ENCODE measurements at places on chromosomes 2 and 18.

DNA sequence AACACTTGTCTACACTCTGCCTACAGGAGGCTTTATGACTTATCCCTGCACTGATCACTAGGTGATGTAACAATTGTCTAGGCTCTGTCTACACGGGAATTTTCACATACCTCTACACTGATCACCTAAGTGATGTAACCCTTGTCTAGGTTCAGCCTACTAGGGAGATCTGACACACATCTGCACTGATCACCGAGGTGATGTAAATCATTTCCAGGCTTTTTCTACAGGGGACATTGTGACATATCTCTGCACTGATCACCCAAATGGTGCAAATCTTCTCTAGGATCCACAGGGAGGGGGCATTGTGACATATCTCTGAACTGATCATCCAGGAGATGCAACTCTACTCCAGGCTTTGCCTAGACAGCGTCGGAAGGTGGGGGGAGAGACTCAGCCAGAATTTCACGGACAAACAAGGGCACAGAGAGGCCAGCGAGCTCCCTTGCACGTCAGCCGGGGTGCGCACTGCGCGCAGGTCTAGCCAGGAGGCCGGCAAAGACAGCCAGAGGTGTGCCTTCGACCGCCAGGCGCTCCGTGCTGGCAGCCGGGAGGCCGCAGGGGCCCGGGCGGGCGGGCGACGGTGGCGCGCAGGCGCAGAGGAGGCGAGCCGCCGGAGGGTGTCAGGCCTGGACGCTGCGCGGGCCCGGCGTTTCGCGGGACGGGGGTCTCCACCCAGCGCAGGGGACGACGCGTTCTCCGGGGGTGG lies 46.9 kb upstream of the USP14 start:
- DNase-seq: no peak

GRCh38 chr18:25067275-25068025 lies 284.5 kb downstream of the ZNF521 start:
- no peak for DNase-seq

DNA sequence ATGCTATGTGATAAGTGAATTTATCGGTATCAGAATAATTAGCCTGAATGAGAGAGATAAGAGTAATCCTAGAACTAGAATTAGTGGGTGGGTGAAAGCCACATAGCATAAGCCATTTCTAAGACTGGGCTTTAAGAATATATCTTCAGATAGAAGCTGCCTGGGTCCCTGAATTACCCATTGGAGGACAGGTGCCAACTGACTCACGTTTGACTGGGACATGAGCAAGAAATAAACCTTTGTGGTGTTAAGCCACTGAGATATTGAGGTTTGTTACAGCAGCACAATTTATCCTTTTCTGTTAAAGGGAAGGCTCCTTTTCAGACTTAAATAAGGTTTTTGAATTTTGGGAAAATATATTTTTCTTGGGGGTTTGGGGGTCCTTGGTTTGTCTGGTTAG lies 95.9 kb downstream of the POLE4 start:
- DNase-seq: no peak

- DNase-seq: no peak
Measured at GRCh38 chr2:128721096-128721495, 402.4 kb upstream of the HS6ST1 start.

DNA sequence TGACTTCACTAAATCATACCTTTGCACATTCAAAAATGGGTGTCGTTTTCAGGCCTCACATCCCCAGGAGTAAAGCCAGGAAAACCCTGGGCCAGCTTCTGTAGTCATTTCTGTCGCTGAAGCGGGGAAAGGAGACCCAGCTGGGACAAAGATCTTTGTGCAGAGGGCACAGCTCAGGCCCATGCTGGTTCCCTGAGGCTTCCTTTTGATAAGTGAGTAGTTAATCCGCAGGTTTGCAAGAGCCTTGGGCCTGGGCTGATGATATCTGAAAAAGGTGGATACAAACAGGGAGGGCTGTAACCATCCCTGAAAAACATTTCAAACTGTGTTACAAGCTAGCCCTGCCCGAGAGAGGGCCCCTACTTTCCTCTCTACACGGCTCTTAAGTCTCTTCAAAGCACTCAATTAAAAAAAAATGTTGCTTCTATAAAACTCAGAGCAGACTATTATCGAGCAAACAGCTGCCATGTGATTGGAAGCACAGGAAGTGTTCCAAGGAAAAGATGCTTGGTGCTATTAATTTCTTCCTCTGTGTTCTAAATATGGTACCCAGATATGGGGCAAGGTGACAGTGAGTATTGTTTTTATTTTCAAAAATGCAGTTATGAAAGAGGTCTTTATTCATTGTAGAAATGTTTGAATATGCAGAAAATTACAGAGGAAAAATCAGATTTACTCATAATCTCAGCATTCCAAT lies 117.2 kb downstream of the LNPK start:
- DNase-seq: no peak
